Bone marrow (tissue), 2 donors: ENCODE measurements at places on chromosomes 3 and 15.

- no peak for DNase-seq
Measured at GRCh38 chr15:67076147-67076843, 10.9 kb downstream of the SMAD3 start.

DNA sequence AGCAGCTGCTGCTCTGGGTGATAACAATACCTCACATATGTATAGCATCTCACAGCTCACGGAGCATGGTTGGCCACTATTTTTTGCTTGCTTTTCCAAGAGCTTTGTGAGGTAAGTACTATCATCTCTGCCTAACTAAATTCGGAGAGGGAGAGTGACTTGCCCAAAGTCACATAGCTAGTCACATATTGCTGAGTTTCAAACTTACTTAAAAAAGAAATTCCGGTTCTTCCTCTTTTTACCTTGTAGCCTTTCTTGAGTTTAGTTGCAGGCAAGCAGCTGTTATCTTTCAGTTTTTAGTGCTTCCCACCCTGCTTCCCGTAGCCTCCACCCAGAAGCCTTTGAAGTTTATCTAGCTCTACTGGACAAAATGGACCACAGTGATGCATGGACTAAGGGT lies 309.2 kb downstream of the PDCD6IP start:
- DNase-seq = no peak

DNA sequence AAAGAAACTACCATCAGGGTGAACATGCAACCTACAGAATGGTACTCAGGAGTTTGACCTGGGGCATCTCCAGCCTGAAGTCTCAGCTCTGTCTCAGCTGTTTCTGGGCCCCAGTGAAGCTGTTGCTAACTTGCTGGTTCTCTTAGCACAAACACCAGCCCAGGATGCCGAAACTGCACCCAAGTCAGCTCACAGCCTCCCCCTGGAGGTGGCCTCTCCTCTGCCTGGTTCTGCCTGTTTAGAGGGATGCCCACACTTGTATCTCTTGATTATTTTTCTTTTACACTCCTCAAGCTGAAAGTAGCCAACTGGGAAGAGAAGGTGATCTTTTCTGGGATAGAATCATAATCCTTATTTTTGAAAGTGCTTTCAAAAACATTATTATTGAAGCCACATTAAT lies 289.0 kb upstream of the RASGRP1 start:
- no peak for DNase-seq

DNA sequence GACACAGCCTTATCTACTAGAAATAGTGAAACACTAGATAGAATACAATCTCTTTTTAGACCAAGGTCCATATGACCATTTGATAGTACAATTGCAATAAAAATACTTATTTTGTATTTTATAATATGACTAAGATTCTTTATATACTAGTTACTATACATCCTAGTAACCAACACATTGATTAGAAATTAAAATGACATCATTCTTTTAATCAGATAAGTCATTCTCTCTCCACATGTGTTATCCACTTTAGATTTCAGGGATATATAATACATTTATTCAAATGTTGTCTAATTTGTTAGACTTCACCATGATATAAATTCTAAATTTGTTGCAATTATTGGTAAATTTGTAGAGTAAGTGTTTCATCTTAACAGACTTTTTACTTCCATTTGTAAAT lies 276.2 kb upstream of the DPH6 start:
- DNase-seq = no peak

GRCh38 chr3:45367453-45367871 lies 20.9 kb upstream of the LARS2 start:
- no peak for DNase-seq

DNA sequence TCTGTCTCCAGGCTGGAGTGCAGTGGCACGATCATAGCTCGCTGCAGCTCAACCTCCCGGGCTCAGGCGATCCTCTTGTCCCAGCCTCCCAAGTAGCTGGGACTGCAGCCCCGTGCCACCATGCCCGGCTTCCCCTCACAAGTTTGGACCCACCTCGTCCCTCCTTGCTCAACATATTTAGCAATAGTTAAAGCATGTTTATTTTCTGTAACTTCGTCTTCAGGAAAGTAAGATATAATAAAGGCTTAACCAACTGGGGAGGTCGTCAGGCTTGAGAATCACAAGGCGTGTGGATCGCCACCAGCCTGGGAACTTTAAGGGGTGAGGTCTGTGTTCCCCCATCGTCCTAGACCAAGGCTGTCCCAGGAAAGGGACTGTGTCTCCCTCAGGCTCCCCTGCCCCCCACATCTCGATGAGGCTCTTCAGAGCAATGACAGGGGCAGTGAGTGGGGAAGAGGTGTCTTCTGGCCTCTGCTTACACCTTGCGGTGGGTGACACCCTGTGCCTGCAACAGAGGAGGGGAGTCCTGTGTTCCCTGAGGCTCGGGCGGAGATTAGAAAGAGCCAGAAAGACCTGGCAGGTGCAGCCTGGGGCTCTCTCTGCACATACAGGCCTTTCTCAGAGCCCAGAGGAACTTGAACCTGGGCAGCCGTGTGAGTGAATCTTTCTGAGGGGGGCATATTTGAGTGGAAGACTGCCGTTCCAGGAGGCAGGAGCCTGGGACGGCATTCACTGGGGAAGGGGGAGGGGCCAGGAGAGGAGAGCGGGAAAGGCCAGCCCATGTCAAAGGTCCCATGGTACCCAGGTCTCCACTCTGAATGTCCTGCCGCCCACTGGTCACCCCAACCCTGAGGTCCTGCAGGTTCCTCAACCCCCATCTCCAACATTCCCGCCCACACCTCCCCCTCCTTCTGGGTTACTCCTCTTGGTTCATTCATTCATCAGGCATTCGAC lies 152.3 kb downstream of the SMAD6 start:
- DNase-seq = no peak

DNA sequence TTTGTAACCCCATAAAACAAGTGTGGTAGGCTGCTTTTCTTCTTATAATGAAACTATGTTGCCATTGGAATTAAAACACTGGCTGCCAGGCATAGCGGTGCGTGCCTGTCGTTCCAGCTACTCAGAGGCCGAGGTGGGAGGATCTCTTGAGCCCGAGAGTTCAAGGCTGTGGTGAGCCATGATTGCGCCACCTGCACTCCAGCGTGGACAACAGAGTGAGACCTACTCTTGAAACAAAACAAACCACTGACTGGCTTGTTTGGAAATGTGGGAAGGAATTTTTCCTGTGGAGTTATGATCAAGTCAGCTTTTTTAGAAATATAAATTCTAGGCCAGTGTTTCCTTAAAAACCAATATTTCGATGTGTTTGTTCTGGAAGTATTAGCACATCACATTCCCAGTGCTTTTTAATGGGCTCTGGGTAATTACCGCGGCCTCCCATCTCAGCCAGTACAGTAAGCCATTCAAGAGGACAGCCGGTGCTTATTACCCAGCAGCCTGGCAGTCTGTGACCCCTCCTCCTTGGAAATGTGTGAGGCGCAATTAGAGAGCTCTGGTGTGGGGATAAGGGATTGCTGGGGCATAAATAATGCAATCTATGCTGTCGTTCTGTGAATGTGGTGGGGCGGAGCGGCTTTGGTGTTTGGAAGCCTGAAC lies 58.3 kb upstream of the TRAK1 start:
- no peak for DNase-seq

DNA sequence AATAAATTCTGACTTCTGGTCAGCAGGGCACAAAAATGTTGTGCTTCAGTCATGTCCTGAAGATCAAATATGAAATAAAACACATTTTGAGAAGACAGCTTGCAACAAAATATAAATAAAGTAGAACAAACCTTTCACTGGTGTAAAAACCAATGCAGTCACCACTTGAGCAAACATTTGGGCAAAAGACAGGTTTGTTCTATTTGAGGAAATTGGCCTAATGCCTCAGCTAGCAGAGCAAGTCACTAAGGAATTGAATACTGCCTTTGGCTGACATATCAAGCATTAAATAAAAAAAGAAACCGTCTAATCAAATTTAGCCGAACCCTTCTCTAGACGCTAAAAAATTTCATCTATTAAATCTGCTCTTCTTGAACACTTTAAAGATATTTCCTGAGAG lies 475.4 kb upstream of the CNTN3 start:
- no peak for DNase-seq

DNA sequence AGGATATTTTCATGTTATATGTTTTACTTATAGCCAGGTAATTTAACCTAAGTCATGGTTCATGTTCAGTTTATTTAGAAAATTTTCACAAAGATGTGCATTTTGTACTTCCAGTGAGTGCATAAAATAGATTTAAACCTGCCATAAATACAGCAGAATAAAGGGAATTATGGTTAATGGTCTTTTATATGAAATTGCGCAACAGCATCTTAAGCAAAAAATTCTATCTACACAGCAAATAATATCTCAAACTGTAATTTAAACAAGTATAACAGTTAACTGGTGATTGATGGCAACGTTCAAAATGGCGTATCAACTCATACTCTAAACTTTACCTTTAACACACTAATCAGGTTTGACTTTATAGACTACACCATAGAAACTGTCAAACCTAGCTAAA lies 97.6 kb downstream of the ROBO1 start:
- no peak for DNase-seq

- no peak for DNase-seq
Measured at GRCh38 chr3:113096188-113096892, 105.6 kb downstream of the GTPBP8 start.

- no peak for DNase-seq
Measured at GRCh38 chr15:76221085-76221767, 90.0 kb downstream of the ETFA start.

DNA sequence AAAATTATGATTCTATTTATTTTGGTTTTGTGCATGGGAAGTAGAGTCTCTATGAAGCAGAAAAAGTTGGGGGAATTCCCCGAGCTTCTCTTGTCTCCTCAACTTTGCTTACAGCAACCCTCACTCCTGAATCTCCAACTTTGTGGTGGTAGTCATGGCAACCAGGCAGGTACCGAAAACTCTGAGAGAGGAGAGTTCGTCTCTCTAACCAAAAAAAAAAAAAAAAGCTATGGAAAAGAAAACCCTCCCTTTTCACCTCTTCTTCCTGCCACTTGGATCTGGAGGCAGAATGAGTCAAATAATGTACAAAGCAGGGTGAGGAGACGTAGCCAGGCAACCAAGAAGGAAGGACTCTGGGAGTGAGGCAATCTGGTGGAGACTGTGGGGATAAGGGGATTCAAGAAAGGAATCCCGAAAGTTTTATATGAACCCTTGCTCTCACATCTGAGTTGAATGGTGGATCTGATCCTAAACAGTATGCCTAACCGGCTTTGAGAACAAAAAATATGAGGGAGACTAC lies 108.1 kb downstream of the PLOD2 start:
- DNase-seq = no peak

DNA sequence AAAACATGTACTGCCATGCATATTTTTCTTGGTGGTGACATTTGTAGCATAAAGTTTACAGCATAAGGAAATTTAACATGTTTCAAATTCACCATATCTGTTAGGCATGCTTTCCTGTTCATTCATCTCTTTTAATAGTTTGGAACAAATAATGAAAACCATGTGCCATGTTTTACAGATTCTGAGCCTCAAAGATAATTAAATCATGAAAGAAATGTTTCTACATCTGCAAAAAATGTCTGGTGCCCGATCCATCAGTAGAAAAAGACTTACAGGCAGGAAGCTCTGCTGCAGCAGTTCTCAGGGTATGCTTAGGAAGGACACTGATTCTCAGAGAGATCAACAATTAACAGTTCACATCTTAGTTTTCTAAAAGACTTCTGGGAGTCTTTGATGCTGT lies 316.2 kb downstream of the IL5RA start:
- no peak for DNase-seq

DNA sequence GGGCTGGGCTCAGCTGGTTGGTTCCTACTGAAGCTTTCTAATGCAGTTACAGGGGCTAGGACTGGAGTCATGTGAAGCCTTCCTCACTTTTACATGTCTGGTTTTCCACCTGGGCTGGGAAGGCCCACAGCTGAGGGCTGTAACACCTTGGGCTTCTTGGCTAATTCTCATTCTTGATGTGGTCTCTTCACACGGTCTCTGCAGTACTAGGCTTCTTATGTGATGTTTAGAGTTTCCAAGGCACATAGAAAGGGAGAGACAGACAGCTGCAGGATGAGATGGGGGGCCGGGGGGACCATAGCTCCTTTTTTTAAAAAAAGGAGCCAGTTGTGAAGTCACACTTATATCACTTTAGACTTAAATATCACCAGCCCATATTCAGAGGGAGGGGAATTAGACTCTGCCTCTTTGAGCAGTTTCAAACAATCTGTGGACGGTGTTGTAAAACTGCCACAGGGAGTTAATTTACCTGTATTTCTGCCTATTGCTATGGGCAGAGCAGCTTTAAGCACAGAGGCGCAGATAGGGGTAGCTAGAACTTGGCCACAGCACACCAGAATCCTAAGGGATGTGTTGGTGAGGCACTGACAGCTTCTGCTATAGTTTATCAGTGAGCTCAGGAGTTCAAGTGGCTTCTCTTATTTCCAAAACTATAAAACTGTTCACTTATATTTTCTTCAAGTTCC lies 46.7 kb downstream of the NKIRAS1 start:
- DNase-seq = no peak

DNA sequence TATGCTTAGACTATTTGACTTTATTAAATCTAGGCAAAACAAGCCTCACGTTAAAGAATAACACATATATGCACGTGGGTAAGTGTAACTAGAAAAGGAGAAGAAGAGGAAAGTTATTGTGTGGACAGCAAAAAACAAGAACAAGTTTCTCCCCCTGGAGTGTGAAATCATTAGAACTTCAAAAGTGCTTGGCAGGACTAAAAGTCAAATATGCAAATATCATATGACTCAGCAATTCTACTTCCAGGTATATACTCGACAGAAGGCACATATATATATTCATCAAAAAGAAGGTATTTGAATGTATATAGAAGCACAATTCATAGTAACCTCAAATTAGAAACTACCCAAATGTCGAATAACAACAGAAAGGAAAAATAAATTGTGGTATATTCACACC lies 68.9 kb upstream of the STXBP5L start:
- DNase-seq = no peak

- DNase-seq = no peak
Measured at GRCh38 chr3:125470671-125471070, 49.3 kb downstream of the SNX4 start.

GRCh38 chr3:71185733-71186455 lies 397.6 kb downstream of the FOXP1 start:
- DNase-seq = no peak

- no peak for DNase-seq
Measured at GRCh38 chr3:197366301-197367044, 68.1 kb upstream of the DLG1 start.

DNA sequence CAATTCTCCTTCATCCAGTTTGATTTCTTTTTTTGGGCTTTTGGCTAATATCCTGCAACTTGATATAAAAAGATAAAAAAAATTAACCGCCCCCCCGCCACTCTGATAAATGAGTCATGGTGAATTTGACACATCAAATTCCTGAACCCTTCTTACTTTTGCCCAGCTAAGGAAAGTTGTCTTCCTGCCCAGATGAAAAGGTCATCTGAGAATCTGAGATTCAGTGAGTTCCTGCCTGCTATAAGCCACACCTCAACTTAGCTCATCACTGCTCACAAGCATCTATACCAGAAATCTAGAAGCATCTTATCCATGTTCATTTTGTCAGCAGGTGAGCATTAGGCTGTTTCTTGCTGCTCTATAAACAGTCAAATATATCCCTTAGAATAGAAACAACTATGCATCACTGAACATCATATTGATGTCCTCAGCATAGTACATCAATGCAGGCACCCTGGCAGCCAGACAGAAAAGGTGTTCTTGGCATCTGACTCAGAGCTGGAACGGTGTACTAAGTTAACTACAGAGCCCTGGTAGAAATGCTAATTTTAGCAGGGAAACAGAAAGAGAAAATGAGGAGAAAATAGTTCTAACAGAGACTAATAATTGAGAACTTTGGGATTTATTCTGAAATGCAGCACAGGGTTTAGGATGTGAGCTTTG lies 77.1 kb downstream of the SEMA6D start:
- DNase-seq = no peak

GRCh38 chr15:35874260-35874905 lies 328.4 kb upstream of the DPH6 start:
- no peak for DNase-seq

GRCh38 chr3:6994081-6994668 lies 133.3 kb downstream of the GRM7 start:
- DNase-seq = no peak
